SK-N-MC (cell line): ENCODE measurements at places on chromosomes 7 and 10.

DNA sequence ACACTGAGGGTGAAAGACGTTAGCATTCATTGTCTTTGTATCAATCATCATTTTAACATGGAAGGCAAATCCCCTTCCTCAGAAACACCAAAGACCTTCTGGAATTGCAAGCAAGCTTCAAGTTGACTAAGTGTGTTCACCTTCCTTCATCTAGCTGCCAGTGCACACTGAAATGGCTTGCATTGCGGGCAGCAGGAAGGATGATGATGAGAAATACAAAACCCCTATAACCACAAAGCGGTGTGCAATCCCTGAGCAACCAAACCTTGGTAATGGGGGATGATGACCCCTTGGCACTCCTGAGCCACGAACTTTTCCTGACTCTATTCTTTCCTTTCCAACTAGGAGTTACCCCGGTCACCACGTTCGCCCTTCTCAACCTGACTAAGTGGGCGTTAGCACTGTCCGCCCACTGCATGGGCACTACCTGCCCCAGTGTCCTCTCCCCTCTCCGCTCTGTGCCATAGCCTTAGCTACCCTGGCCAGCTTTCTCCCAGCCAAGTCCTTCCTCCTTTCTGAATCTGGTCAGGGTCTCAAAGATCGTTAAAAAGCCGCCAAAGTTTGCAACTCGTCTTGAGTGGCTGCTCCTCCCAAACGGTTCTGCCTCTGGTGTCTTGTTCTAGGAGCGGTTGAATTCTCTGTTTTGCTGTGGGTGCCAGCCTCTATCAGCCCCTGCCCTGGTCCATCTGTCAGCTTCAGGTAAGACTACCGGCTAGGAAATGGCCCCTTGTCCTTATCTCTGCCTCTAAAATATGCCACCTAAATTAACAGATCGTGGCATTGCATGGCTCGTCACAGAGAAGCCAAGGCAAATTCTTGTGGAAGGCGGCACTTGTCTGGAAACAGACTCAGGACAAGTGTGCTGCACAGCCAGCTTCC, 586 bp upstream of the AOC1 start:
- DNase-seq: no peak

DNA sequence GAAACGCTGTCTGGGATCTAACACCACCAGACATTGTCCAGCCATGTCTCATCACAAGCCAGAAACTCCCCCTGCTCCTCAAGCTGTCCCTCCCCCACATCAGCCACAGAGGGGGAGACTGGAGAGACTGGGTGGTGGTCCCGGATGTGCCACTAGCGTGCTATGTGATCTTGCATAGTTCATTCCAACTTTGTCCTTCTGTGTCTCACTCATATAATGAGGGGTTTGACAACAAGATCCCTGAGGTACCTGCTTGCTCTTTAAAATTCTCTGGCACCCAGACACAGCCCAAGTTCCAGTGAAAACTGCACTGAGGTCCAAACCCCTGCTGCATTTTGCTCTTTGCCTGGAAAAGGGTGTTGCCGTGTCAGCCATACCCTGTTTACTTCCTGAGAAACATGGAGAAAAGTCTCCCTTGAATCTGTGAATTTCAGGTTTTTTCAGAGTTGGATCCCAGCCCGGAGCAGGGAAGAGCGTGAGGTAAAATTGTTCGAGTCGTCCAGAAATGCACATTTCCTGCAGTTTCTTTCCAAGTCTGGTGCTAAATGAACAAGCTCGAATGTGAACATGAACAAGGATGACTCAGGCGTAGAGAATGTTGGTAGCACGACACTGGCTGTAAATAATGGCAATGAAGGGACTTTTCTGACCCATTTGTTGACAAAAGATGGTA, 156.6 kb downstream of the CCDC3 start:
- DNase-seq: no peak

DNA sequence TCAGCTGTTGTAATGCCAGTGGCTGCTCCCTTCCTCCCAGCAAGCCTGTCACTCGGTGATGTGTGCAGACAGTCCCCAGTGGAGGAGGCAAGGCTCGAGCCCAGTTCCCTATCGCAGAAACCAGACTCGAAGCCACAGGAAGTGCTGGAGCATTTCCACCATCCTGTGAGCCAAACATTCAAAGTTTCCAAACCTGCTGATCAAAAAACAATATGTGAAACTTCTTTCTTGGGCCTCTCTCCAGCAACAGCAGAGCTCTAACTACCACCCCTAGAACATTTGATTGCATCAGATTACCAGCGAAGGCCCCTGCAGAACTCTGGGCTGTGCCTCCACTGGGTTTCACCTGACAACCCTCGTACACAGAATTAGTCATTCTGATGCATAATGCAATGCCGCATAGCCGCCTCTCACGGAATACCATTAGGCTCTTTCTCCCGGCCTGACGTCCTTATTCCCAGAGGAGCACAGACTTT, 94.0 kb downstream of the ELMO1 start:
- no peak for DNase-seq

DNA sequence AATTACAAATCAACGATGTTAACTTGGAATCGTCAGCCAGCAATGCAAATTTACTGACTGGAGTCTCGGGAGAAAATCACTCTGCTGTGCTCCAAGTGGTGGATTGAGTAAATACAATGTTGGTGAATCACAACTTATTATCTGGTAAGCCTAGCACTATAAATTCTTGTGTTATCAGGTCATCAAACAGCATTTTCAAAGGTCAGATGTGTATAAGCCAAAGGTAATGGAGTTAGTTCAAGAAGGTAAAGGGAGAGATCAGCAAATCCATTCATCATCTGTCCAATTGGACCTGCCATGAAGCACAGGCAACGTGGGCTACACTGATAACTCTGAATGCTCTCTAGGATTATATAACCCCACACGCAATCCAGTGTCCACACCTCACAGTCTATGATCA, 13.9 kb downstream of the CUBN start:
- DNase-seq: no peak

GRCh38 chr7:17774248-17774647, 166.0 kb downstream of the SNX13 start:
- DNase-seq: no peak

- no peak for DNase-seq
Measured at GRCh38 chr10:75506930-75507329, 75.5 kb downstream of the LRMDA start.

DNA sequence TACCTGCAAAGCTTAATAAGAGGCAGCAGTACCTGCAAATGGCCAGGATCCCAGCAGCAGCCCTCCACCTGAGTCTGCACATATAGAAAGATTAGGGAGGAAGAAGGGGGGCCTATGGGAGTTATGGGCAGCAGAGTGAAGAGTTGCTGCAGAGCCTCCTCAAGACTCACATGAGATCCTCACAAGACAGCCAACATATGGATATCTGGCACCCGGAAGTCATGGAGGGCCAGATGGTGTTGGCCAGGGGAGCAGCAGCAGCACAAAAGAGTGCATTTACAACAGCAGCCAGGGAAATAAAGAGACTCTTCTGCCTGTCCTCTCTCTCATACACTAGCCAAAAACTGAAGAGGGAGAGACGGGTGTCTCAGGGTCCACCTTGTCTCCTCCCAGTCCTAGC, 4.0 kb upstream of the TAS2R40 start:
- no peak for DNase-seq

GRCh38 chr10:111175787-111176186, 99.0 kb downstream of the ADRA2A start:
- DNase-seq: no peak

DNA sequence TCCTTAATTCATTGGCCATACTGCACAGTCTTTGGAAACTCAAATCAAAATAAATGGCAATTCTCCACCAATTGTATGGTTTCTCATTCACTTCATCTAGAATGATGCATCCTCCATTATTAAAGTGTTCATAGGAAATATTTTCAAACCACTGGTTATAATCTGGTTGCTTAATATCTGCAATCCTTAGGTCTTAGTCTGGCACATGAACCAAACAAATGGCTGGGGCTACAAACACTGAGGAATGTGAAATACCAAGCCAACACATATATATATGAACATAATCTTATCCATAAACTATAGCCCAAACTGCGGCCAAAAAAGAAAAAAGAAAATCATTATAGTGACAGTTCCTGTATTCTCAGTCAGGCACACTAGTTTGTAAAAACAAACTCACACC, 5.7 kb upstream of the MSS51 start:
- DNase-seq: no peak

- DNase-seq: no peak
Measured at GRCh38 chr7:40299097-40299496, 164.3 kb downstream of the SUGCT start.

DNA sequence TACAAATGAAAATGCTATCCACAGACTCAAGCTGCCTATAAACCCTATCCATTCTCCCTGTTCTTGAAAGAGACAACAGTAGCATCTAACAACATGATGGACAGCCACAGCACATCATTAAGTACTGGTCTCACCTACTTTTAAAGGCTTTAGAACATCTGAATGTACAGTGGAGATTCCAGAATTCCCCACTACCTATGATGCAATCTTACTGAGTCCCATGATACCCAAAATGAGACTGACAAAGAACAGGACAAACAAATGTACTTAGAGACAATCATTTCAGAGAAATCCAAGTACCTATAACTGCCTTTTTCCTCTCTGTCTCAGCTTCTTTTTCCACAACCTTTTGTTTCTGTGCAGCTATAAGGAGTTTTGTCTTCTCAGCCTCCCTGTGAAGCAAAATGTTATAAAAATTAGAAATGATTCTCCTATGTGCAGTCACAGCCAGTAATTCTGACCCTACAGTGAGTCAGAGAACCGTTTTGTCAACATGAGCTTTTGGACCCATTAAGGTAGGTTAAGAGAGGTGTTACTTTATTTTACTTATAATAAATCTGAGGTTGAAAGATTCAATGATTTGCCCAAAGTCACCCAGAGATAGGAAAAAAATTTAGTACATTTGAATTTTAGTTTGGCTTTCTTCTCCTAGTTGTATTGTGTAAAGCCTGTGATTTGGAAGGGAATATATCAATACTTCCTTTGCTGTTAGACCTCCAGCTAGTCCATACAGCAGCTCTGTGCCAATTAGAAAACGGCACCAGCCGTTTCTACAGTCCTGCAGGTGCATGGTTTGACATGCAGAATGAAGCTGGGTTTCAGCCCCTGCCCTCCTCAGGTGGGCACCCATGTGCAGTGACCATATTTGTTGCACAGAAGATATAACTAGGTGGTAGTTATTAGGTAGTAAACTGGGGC, 21.9 kb downstream of the ERLIN1 start:
- no peak for DNase-seq

DNA sequence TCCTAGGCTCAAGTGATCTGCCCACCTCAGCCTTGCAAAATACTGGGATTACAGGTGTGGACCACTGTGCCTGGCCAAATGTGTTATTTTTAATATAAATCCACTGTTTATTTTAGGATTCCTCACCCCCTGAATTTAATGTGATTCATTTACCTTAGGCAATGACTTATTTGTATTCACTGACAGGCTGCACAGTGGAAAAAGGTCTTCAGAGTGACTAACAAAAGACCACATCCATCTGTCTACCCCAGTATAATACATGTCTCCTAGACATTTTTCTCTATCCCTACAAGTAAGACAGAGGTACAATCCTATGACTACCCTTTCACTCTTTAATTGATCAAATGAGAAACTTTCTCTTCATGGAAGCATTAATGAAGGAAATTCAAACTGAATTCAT, 230.2 kb downstream of the AHR start:
- no peak for DNase-seq

DNA sequence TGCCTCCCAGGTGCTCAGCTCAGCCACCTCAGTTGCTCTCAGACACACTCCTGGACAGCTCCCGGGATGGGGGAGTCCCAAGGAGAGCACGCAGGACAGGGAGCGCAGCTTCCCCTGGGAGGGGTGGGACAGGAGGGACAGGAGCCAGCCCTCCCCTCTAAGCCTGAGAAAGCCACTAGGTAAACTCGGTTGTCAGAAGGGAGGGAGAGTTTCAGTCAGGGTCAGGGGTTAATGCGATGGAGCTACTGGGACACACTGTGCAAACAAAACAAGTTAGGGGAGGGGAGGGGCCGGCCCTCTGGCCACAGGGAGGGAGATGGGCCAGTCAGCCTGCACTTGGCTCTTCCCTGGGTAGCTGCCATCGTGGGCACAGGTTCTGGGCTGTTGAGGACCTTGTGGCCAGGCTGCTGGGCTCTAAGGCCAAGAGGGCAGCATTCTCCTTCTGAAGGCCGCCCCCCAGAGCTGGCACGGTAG, 31.1 kb downstream of the KAZALD1 start:
- DNase-seq: no peak

- no peak for DNase-seq
Measured at GRCh38 chr7:103989200-103989784, at the start of gene RELN. Gene RELN, minus strand, starts transcription at chr7:103989658. Its CDS starts 302 bp downstream, at chr7:103989356.

- no peak for DNase-seq
Measured at GRCh38 chr7:110786328-110786965, 304.5 kb upstream of the LRRN3 start.

DNA sequence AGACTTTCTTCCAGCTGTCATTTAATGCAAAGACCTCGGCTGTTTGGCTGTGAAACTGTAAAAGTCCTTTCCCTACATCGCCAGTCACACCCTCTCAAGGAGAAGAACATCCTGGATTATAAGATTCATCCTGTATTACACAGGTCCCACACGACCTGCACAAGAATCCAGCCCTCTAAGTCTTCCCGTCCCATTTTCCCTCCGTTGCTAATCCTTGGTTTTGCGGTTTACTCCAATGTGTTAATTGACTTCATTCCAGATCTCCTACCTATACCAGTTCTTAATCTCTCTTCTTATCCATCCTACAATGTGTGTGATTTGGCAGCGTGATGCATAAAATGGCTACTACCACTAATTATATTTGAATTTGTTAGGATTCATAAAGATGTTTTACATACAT, 110.4 kb downstream of the COL28A1 start:
- no peak for DNase-seq

DNA sequence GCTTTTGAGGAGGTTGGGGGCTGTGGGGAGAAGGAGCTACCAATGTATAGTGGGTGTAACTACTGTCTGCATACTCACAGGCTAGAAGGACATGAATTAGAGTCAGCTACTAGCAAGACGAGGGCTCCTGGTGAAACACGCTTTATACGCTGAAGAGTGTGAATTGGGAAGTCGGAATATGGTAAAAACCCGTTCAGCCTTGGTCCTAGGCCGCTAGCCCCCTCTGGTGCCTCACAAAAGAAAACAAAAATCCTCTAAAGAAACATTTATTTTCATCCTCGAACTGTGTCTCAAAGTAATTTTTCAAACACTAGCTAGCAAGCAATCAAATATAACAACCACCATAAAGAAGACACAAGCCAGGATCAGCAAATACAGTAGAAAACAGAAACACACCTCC, 338.1 kb upstream of the SEMA3C start:
- no peak for DNase-seq

- DNase-seq: no peak
Measured at GRCh38 chr10:33596422-33596821, 262.0 kb upstream of the NRP1 start.

GRCh38 chr10:131694781-131695495, 205.9 kb upstream of the PPP2R2D start:
- no peak for DNase-seq
